ENCODE measurements at places on chromosomes 5 and 9.

GRCh38 chr9:132849185-132849706, 28.8 kb downstream of the AK8 start:
- DNase-seq = no peak

GRCh38 chr9:104090578-104090977, 3.5 kb upstream of the SMC2 start:
- DNase-seq = no peak

GRCh38 chr5:77683171-77683732, 44.7 kb upstream of the OTP start:
- no peak for DNase-seq

- DNase-seq = no peak
Observed at GRCh38 chr9:81625969-81626368, 63.4 kb downstream of the TLE1 start.

- DNase-seq = peak; percentile 67
Observed at GRCh38 chr5:16507716-16508115, 42.1 kb upstream of the ZNF622 start.

GRCh38 chr9:107340920-107341632, 58.0 kb downstream of the RAD23B start:
- peak; percentile 52 for DNase-seq

- no peak for DNase-seq
Observed at GRCh38 chr9:130854092-130854491, 19.0 kb downstream of the ABL1 start.

DNA sequence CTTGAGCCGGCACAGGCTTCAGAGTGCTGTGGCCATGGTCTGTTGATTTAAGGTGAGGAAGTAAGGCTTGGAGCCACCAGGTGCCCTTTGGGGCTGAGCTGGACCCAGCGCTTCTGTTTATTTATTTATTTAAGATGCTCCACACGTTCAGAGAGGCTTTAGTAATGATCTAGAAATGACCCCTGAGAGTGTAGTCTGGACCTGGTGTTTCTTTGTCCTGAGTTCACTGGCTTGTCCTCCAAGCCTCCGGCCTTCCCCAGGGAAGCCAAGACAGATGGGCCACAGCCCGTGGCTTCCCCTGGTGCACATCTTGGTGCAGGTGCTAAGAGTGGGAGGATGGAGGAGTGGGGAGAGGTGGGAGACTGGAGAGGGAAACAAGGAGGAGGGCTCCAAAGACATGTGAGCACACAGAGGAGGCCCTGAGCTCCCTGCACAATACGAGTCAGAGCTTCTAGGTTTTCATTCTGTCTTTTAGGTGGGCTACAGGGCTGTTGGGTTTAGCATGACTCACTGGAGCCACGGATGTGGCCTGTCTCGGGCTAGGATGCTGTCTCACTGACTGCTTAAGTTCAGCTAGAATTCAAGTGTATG, 56.9 kb downstream of the AHRR start:
- DNase-seq = no peak

GRCh38 chr5:113548396-113548795, 34.9 kb downstream of the YTHDC2 start:
- DNase-seq = no peak

GRCh38 chr5:80129146-80129545, 94.0 kb downstream of the THBS4 start:
- no peak for DNase-seq

DNA sequence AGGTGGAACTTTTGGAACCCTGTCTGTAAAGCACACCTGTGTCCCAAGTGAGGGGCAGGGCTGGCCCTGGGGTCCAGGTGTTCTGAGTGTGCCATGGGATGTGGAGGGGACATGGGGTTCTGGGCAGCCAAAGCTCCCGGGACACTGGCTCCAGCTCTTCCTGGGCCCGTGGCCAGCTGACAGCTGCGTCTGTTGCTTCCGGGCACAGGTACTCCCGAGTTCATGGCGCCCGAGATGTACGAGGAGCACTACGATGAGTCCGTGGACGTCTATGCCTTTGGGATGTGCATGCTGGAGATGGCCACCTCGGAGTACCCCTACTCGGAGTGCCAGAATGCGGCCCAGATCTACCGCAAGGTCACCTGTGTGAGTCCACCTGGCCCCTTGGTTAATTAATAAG, 50.7 kb downstream of the WNK2 start:
- DNase-seq = no peak

GRCh38 chr5:159975462-159976019, 33.4 kb upstream of the TTC1 start:
- DNase-seq = peak; percentile 91

- DNase-seq = no peak
Observed at GRCh38 chr9:130268521-130269211, 3.1 kb downstream of the HMCN2 start.

DNA sequence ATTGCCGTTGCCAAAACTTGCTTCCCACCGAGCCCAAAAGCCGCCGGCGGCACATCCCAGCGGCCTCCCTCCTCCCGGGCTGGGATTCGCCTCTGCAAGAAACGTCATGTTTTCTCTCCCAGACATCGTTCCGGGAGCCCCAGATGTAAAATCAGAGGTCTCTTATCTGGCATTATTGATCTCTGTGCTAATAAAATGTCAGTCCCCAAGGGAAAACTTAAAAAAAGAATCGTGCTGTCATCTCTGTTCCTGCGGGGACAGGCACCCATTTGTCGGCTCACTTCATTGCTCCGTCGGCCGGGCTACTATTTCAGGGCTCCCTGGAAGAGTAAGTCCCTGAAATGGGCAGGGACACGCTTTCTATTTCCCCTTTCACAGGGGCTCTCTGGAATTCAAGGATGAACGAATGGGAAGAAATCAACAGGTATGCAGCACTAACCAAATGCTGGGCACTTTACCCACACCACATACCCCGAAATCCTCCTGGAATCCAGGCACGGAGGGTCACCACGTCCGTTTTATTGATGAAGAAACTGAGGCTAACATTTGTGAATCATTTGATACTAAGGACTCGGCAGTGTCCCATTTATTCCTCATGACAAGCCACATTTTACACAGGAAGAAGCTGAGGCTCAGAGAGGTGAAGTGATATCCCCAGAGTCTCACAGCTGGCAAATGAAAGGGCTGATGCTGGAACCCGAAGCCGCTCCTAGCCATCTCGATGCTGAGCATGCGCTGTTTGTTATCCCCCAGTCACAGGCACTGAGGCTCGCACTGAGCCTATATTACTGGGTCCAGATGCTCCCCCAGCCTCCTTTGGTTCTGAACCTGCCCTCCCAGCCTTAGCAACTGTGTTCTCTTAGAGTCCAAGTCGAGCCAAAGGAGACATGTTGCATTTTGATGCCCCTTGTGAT, 35.7 kb upstream of the MSX2 start:
- no peak for DNase-seq

DNA sequence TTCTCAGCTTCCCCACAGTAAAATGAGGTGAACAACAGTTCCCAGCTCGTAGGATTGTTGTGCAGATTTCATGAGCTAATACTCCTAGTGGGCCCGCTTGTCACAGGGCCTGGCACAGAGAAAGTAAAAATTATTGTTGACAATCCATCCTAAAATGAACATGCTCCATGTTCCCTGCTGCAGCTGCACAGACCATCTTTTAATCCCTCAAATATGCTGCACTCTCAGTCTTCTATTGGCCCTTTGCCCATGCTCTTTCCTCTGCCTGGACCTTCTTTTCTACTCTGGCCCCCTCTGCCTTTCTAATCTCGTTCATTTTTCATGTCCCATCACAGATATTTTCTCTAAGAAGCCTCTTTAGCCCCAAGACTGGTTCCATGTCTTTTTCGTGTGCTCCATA, 117.7 kb upstream of the NR3C1 start:
- DNase-seq = no peak
